ENCODE measurements at places on chromosomes 7 and 10. TPM values are rescaled to one million over a fixed set of nuclear protein-coding genes. Genes with fewer than 3 reads are reported as not detected.

- H3K27me3 ChIP-seq = peaks cover 5% of the 10 kb centered on the region
- no peaks in the 10 kb centered on the region for H3K4me1 ChIP-seq
- H3K27ac ChIP-seq = no peak overlapping the region
- no peak overlapping the region for H3K4me3 ChIP-seq
- no peak for DNase-seq
- no peaks in the 10 kb centered on the region for H3K36me3 ChIP-seq
Measured at GRCh38 chr7:94906065-94906851, 1.1 kb upstream of the PPP1R9A start.

- DNase-seq = no peak
- no peak overlapping the region for H3K4me3 ChIP-seq
- no peak overlapping the region for H3K27ac ChIP-seq
- no peaks in the 10 kb centered on the region for H3K36me3 ChIP-seq
Measured at GRCh38 chr7:26365901-26366275, 74.2 kb downstream of the SNX10 start.

DNA sequence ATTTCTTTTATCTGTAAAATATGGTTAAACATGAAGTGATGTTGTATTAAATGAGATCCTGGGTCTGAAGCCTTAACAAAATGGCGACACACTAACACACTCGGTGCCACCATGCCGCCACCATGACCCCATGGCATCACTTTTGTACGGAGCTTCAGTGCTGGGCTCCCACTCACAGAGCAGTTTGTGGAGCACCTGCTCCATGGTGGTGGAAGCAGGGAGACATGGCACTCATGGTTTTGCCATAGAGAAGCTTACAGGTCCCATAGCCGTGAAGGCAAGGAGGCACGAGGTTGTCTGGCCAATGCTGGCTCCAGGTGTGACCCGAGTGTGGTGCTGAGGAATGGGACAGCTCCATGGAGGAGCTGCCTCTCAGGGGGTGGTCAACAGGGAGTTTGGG, 63.5 kb upstream of the EN2 start:
- no peaks in the 10 kb centered on the region for H3K4me1 ChIP-seq
- H3K36me3 ChIP-seq = no peaks in the 10 kb centered on the region
- no peak for DNase-seq
- no peak overlapping the region for H3K27ac ChIP-seq

- no peaks in the 10 kb centered on the region for H3K4me1 ChIP-seq
- H3K27me3 ChIP-seq = no peaks in the 10 kb centered on the region
- no peak for DNase-seq
Measured at GRCh38 chr7:141012696-141013344, 1.9 kb downstream of the MRPS33 start.

DNA sequence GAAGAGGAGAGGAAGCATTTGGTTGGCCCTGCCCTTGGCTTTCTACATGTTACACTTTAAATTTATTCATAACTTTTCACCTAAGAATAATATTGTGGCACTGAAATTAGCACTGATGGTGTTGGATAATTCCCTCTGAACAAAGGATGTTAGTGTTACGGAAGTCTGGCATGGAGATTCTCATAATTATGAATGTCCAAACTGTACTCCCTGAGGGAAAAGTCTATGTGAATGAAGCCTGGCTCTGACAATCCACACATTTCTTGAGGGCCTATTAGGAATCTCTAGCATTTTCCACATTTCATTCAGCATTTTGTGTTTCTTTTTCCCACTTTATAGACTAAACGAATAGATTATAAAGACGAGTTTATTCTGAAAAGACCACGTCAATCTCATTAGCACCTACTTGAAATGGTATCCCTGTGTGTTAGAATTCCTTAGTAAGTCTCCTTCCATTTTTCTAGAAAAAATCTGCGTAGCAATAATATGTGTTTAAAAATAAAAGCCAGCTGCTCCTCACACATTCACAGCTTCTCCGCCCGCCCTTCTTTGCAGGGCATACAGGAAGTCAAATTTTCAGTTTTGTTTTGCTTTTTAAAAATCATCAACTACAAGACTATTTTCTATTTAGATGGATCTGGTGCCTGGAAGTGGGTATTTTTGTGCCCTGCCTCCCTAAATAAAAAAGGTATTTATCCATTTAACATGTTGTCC, 131.8 kb upstream of the PALS2 start:
- DNase-seq = no peak
- H3K36me3 ChIP-seq = no peaks in the 10 kb centered on the region

- H3K27me3 ChIP-seq = no peaks in the 10 kb centered on the region
- no peak for DNase-seq
- no peaks in the 10 kb centered on the region for H3K4me1 ChIP-seq
- H3K27ac ChIP-seq = no peak overlapping the region
- no peaks in the 10 kb centered on the region for H3K36me3 ChIP-seq
Measured at GRCh38 chr10:65348637-65349036, 1577.2 kb upstream of the LRRTM3 start.

DNA sequence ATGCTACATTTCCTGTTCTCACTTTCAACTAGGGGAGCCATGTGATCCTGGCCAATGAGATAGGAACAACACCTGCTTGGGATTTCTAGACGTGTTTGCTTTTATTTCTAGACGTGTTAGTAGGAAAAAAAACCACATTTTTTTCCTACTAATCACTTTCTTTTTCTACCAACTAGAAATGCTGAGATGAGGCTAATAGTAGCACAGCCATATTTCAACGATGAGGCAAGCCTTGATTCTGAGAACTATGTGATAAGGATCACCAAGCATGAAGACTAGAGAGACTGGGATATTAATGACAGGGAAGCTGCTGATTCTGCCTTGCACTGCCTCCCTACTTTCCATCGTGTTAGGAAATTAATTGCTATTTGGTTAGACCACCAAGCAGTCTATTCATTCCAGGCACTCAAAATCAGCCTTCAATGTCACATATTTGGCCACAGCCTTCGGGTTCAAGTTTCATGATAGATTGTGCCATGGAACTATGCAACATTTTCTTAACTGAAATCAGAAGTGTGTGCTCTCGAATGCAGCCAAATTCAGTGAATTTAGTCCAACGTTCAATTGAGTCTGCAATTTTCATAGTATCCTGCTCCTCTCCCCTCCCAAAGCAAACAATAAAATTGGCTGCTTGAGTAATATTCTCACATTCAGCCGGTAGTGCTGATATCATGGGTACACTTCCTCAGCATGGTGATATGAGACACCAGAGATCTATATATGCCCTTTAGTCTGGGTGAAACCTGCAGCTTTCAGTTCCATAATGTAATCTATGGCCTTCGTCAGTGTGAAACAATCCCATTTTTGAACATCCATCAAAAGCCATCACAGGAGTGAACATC, 98.1 kb downstream of the GPR37 start:
- peaks cover 4% of the 10 kb centered on the region for H3K4me1 ChIP-seq
- no peak for DNase-seq

DNA sequence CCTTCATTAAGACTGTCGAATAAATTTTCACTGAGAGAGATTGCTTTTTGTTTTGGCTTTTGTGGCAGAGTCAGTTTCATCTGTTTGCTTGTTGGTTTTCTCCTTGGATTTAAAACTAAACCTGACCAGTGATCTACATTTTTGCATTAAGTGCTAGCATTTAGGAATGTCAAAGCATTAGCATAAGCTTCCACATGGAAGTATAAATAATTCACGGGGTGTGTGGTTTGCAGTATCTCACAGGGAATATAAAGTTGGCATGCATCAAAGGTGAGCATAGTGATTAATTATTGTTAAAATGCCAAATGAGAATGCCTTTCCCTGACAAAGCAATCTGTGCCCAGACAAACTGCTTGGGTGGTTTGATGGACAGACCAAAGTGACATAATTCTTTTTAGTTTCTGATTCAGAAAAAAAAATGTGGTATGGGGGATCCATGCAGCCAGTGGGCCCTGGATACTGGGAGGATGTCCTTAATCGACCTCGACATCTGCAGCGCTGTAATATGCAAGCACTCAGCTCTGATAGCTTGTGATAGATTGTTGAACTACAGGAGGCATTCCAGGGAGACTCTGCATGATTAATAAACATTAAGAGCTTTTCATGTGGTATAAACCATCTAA, 339.3 kb upstream of the POM121L12 start:
- no peaks in the 10 kb centered on the region for H3K27me3 ChIP-seq
- H3K27ac ChIP-seq = no peak overlapping the region
- H3K36me3 ChIP-seq = no peaks in the 10 kb centered on the region
- no peak overlapping the region for H3K4me3 ChIP-seq
- no peak for DNase-seq

GRCh38 chr10:113480851-113481502, 71.9 kb upstream of the HABP2 start:
- H3K36me3 ChIP-seq = peaks cover 14% of the 10 kb centered on the region
- H3K4me3 ChIP-seq = no peak overlapping the region
- DNase-seq = no peak
- H3K27ac ChIP-seq = no peak overlapping the region
- no peaks in the 10 kb centered on the region for H3K4me1 ChIP-seq

- no peak for DNase-seq
- H3K27me3 ChIP-seq = peaks cover 2% of the 10 kb centered on the region
- no peak overlapping the region for H3K27ac ChIP-seq
Measured at GRCh38 chr7:159195946-159196345, 51.3 kb upstream of the VIPR2 start.

DNA sequence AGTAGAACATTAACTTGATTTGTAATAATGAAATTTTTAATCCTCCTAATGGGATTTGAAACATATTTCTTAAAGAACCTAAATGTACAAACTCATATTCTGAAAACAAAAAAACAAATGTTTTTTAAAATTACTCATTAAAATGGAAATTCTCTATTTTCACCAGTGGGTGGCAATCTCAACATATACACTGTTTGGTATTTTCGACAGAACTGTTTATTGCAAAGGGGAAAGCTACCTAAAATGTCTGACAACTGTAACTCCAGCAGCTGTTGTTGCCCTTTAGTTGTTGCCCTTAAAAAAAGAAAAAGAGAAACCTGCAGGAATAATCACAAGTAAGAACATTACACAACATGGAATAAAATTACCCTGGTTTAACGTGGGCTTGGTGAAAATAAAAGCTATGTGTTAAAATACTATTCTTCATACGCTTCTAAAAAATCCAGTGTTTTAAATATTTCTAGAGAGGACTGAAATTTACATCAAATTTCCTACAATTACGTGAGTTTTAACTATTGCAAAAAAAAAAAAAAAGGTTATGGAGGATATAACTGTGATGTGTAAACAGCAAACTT, 54.5 kb downstream of the COL1A2 start:
- no peaks in the 10 kb centered on the region for H3K36me3 ChIP-seq
- H3K4me3 ChIP-seq = no peak overlapping the region
- peaks cover 32% of the 10 kb centered on the region for H3K4me1 ChIP-seq
- H3K27ac ChIP-seq = no peak overlapping the region
- no peak for DNase-seq
- no peaks in the 10 kb centered on the region for H3K27me3 ChIP-seq

GRCh38 chr7:109387530-109387929, 817.9 kb downstream of the DNAJB9 start:
- H3K27me3 ChIP-seq = no peaks in the 10 kb centered on the region
- H3K27ac ChIP-seq = no peak overlapping the region
- H3K36me3 ChIP-seq = no peaks in the 10 kb centered on the region
- no peak overlapping the region for H3K4me3 ChIP-seq
- H3K4me1 ChIP-seq = no peaks in the 10 kb centered on the region

DNA sequence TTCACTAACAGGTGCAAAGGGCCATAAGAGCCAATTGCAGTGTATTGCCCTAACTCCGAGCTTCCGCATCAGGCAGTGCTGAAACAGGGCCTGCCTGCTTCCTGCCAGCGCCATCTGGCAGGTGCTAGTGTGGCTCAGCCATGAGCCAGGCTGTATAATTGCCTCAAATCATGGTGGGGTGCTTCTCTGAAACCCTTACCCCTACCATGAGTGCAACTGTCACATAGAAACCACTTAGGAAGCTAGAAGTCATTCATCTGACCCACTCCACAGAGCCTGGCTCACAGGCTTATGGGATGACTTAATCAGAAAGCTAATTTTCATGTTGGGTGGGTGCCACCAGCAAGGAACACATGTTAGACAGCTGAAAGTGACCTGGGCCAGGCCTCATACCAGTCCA, 133.3 kb upstream of the LAMB4 start:
- peaks cover 8% of the 10 kb centered on the region for H3K4me1 ChIP-seq

- no peaks in the 10 kb centered on the region for H3K36me3 ChIP-seq
- no peak for DNase-seq
- H3K27me3 ChIP-seq = no peaks in the 10 kb centered on the region
- no peak overlapping the region for H3K4me3 ChIP-seq
Measured at GRCh38 chr7:122602800-122603199, 96.1 kb downstream of the RNF133 start.

- no peaks in the 10 kb centered on the region for H3K27me3 ChIP-seq
- no peaks in the 10 kb centered on the region for H3K4me1 ChIP-seq
- DNase-seq = no peak
Measured at GRCh38 chr10:30455816-30456215, 21.8 kb downstream of the MAP3K8 start.

DNA sequence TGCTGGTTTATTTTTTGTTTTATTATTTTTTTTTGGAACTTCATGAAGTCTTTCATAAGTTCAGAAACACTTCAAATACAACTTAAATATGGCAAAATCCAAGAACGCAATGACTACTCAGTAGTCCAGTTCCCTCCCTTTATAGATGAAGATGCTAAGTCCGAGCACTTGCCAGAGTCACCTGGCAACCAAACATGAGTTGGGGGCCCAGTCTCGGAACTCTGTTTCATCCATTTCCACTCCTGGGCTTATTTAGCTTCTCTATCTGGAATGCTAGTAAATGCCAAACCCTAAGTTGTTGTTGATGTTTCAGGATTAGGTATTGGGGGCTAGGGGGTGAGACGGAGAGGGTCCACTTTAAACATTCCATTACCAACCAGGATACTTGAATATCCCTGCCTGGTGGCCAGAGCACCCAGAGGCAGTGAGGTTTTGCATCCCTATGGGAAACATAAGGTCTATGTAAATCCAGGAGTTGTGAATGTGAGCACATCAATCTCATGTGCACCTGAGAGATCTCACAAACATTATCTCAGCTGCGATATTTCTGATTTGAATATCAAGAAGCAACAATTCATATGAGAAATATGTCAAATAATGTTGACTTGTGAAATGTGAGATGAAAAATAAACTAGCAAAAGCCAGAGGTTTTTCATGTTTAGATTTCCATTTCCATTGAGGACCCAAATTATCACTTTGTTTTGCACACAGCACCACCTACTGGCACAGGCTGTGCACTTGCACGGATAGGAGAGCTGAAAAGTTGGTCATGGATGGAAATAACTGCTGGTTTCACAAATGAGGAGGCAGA, 129.3 kb downstream of the PKD1L1 start:
- peak; percentile 76 for DNase-seq
- H3K4me1 ChIP-seq = peaks cover 4% of the 10 kb centered on the region
- H3K27me3 ChIP-seq = no peaks in the 10 kb centered on the region
- H3K4me3 ChIP-seq = no peak overlapping the region
- H3K27ac ChIP-seq = no peak overlapping the region

DNA sequence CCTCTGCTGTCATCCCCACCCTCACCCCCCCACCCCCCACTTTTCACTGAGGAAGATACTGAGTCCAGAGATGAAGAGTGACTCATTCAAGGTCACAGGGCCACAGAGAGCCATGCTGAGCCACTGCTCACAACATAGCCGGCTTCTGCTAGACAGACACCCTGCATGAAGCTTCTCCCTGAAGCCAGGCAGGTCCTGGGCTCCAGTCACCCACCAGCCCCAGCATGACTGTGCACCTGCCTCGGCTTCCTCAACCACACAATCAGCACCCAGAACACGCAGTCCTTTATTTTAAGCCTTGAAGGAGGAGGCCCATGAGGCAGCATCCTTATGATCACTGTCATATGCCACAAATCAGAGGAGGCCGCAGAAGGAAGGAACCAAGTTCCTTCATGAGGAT, 19.2 kb upstream of the PRKAG2 start:
- peaks cover 29% of the 10 kb centered on the region for H3K4me1 ChIP-seq
- H3K4me3 ChIP-seq = no peak overlapping the region
- H3K36me3 ChIP-seq = no peaks in the 10 kb centered on the region

The OR2A1 gene
- total RNA-seq = not detected

The TAS2R4 gene
- total RNA-seq = 1.0 TPM

The HOXA5 gene
- not detected for total RNA-seq

All from glutamatergic neuron (in vitro differentiated cells).